ENCODE measurements at places on chromosomes 2 and 18.

DNA sequence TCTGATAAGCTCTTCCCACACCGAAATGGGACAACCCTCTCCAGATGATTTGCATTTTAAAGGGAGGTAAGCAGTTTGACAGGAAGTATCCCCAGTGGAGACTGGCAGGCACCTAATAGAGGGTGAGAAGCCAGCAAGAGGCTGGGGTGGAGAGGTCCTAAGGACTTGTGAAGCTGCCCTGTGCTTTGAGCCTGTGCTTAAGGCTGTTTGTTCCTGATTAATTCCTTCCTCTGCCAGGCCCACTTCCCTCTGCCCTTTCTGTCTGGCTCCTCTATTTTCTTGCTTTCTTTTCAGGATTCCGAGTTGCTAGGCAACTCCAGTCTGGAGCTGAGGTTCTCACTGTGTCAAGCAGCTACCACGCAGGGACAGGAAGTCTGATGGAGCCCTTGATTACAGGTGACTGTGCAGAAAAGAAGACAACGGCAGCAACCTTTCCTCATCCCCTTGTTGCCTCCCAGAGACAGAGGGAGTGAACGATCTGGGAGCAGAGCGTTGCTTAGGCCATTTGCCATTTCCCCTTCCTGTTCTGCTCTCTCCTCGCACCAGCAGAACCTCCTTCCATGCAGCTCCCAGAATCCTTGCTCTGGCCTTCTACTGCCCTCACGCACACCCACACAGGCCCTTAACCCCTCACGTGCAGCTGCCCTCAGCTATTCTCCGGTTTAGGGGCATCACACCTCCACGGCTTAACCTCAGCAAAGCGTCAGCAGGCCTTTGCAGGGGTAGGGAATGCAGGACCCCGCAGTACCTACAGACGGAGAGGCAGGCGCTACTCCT lies 103.6 kb upstream of the CELF4 start:
- no peak for DNase-seq

DNA sequence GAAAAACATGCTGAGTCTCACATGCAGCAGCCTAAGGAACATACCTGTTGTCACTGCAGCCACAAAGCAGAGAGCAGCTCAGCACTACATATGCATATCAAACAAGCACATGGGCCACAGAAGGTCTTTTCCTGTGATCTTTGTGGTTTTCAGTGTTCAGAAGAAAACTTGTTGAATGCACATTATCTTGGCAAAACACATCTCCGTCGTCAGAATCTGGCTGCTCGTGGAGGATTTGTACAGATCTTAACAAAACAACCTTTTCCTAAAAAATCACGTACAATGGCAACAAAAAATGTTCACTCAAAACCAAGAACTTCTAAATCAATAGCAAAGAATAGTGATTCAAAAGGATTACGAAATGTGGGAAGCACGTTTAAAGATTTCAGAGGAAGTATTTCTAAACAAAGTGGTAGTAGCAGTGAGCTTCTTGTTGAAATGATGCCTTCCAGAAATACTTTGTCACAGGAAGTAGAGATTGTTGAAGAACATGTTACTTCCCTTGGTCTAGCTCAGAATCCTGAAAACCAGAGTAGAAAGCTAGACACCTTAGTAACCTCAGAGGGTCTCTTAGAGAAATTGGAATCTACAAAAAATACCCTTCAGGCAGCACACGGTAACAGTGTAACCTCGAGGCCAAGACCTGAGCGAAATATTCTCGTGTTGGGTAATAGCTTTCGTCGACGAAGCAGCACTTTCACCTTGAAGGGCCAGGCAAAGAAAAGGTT lies 34.1 kb downstream of the ZNF407 start:
- no peak for DNase-seq

DNA sequence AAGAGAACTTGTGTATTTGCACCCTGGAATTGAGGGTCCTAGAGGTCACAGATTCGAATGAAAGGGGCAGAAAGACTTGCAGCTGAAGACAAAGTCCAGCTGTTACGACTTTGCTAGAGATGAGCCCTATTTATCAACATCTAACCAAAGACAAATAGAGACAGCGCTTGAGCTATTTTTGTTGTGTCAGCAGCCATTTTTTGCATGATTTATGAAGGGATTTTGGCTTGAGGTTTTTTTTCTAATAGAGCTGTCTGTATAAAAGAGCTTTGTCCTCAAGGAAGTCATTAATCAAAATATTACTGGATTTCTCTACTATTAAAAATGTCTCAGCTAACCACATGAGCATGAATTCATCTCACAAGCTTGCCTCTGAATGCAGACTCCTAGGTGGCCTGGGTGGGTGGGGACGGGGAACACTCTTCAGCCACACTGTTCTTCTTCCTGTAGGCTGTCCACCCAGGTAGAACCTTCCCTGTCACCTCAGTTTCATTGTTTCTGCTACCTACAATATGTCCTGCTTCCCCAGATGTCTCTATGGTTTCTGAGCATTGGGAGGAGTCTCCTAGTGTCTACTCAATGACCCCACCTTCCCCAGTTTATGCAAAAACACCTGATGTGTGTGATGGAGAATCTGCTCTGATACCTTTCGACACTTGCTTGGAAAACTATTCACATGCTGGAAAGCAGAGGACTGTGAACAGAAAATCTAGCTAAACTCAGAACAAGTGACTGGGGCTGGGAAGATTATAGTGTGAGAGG lies 7.2 kb upstream of the CD226 start:
- no peak for DNase-seq

DNA sequence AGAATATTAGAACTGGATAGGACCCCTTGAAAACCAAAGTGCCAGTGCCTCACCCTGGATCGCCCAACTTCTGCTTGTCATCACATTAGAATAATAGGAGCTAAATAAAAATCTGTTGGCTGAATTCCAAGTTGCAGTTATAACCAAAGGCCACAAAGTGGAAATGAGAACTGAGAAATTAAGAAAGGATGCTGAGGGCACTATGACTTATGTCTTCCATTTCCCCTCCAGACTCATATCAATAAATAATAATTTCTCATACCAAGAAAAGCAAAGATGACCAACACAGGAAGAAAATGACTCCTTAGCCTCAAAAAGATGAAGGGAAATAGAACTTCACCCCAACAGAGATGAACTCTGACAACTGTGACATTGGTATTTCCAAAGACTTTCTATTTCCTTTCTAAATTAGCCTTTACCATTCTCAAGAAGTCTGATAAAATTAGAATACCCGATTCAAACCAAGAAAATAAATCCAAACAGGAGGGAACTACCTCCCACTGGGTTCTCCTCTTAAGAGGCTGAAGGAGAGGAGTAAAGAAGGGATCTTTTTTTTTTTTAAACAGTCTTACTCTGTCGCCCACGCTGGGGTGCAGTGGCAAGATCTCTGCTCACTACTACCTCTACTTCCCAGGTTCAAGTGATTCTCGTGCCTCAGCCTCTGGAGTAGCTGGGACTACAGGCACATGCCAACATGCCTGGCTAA lies 46.5 kb upstream of the EPG5 start:
- DNase-seq, result no peak

DNA sequence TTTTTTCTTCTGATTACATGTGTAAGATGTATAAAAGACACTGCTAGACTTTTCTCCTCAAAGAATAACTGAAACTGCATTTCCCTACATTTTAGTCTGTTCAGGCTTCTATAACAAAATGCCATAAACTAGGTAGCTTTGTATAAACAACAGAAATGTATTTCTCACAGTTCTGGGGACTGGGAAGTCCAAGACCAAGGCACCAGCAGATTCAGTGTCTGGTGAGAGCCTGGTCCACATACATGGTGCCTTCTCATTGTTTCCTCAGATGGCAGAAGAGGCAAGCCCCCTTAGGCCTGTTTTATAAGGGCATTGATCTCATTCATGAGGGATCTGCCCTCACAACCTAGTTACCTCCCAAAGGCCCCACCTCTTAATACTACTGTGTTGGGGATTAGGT lies 71.5 kb downstream of the MAPRE2 start:
- no peak for DNase-seq

- DNase-seq, result no peak
Measured at GRCh38 chr2:138079976-138080375, 115.7 kb downstream of the HNMT start.

All from suprapubic skin (tissue), 4 donors.